ENCODE measurements at places on chromosomes 2 and 18.
A peak's percentile ranks its signal among the peaks of the same experiment; 100 is the strongest.

GRCh38 chr2:215736653-215737290 lies 276.6 kb downstream of the MREG start:
- DNase-seq, result peak; percentile 7

- DNase-seq, result no peak
Observed at GRCh38 chr2:233439191-233439590, 84.9 kb downstream of the DGKD start.

- DNase-seq, result no peak
Observed at GRCh38 chr2:155701721-155702120, 630.8 kb downstream of the NR4A2 start.

GRCh38 chr2:52475590-52475989 lies 1292.0 kb upstream of the CHAC2 start:
- no peak for DNase-seq

All from erythroblast (primary cell).